ENCODE measurements at places on chromosomes 7 and 10. TPM values are rescaled to one million over a fixed set of nuclear protein-coding genes. Genes with fewer than 3 reads are reported as not detected.

DNA sequence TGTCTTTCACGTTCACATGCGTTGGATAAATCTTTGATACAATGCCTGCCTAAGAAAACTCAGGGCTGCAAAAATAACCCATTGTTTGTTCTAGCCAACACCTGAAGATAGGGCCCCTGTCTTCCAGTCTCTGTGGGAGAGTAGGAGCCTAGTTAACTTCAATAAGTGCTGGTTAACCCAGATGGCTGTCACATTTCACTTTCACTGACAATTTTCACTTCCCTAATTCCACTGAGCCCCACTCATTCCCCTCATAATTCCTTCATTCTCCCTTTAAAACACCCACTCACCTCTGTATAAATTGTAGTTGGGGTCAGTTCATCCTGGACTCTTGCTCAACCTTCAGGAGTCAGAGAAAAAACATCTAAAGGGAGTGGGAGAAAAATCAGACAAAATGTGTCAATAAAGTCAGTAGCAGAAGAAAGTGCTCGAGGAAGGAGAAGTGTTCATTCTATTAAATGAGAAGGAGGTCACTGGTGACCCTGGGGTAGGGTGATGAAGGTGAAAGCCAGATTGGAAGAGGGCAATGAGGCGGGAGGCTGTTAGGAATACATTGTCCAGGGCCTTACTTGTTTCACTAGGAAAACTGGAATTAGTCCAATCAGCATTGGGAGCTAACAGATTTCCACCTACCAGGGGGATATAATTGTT lies 51.2 kb upstream of the ABI1 start:
- DNase-seq = no peak

DNA sequence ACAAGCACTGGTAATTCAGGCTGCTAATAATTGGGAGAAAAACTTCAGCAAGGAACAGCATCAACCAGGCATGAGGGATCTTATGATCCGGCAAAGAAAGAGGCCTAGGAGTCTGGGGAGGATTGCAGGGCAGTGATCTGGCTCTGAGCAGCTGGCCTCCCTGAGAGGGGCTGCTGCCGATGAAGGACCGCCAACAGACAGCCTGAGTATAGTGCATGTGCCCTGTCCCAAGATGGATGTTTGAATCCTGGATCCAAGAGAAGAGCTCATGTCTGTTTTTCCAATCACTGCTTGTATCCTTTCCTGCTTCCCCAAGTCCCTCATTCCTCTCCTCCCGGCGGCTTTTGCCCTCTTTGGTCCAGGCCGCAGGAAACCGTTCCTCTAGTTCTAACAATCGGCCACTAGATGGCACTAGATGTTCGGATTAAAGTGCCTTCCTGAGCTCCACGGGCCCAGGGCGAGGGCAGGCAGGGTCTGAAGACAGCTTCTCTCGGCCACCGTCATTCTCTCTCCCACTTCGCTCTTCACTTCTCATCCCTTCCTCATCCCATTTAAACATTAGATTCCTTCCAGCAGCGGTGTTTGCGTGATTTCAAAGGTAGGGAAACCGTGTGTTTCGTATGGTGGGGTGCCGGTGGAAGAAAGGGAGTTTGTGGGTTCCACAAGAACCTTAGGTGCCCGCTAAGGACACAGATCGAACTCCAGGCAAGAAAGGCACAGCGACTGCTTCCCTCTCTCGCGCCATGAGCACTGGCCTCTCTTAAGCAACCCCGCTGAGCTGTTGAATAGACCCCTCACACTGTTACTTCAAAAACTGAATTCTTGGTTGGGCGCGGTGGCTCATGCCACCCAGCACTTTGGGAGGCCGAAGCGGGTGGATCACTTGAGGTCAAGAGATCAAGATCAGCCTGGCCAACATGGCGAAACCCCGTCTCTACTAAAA lies 82.4 kb downstream of the ADCYAP1R1 start:
- peak; percentile 61 for DNase-seq

GRCh38 chr10:4283846-4284610 lies 499.0 kb upstream of the KLF6 start:
- no peak for DNase-seq

Gene COL26A1
- total RNA-seq = 23.3 TPM

DNA sequence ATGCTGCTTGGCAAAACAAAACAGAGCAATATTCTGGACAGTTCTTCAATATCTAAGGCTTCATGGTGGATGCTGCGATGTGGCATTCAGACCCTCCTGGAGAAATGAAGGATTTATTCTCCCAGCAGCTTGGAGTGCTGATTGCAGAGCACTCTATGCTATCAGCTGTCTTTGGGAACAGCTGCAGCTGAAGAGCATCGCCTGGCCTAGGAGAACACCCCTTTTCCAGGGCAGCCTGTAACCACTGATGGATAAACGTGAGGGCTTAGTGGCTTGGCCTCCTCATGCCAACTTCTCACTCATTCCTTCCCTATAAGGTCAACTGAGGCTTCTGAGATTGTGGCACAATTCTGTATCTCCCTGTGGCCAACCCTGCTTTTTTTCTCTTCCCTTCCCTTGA lies 638.1 kb upstream of the CNTNAP2 start:
- no peak for DNase-seq

Gene CYP17A1
- total RNA-seq = not detected

Gene CYP2C8
- 5.6 TPM for total RNA-seq

Gene CPVL
- total RNA-seq = 20.2 TPM

DNA sequence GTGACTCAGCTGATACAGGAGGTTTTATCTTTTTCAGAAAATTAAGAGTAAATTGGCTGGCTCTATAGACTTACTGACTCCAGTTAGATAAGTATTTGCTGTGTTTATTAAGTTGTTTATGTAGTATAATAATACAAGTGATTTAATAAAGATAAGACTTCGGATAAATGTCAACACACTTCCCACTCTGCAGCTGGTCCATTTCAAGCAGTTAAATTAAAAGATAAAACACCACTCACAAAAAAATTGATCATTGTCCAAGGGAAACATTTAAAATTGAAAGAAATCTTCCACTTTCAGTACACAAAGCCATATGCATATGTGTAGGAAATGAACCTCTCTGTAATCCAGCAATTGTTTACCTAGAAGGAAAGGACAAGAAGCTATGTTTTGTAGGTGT lies 106.1 kb upstream of the SP8 start:
- DNase-seq = no peak

GRCh38 chr7:47944536-47945260 lies 3.6 kb downstream of the PKD1L1 start:
- no peak for DNase-seq

GRCh38 chr10:10958041-10958440 lies 59.6 kb upstream of the CELF2 start:
- DNase-seq = no peak

GRCh38 chr10:90195288-90195840 lies 494.0 kb downstream of the KIF20B start:
- DNase-seq = no peak

Gene WDFY4
- 3.3 TPM for total RNA-seq

Gene EGFR
- 31.0 TPM for total RNA-seq

Gene CAV1
- total RNA-seq = 5.3 TPM

DNA sequence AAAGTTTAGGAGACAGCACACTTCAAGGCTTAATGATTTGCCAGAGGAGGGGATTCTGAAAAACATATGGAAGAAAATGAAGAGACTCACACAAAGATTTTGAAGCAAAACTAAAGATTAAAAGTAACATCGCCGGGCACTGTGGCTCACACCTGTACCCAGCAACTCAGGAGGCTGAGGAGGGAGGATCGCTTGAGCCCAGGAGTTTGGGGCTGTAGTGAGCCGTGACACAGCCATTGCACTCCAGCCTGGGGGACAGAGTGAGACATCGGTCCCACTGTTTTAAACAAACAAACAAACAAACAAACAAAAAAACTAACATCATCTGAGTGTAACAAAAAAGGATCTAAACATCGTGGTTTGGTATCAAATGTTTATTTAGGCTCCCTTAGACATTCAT lies 33.7 kb upstream of the DAGLB start:
- DNase-seq = no peak

GRCh38 chr7:116340201-116340847 lies 130.0 kb downstream of the TES start:
- DNase-seq = no peak

GRCh38 chr10:78359640-78360091 lies 326.0 kb downstream of the RPS24 start:
- peak; percentile 34 for DNase-seq

DNA sequence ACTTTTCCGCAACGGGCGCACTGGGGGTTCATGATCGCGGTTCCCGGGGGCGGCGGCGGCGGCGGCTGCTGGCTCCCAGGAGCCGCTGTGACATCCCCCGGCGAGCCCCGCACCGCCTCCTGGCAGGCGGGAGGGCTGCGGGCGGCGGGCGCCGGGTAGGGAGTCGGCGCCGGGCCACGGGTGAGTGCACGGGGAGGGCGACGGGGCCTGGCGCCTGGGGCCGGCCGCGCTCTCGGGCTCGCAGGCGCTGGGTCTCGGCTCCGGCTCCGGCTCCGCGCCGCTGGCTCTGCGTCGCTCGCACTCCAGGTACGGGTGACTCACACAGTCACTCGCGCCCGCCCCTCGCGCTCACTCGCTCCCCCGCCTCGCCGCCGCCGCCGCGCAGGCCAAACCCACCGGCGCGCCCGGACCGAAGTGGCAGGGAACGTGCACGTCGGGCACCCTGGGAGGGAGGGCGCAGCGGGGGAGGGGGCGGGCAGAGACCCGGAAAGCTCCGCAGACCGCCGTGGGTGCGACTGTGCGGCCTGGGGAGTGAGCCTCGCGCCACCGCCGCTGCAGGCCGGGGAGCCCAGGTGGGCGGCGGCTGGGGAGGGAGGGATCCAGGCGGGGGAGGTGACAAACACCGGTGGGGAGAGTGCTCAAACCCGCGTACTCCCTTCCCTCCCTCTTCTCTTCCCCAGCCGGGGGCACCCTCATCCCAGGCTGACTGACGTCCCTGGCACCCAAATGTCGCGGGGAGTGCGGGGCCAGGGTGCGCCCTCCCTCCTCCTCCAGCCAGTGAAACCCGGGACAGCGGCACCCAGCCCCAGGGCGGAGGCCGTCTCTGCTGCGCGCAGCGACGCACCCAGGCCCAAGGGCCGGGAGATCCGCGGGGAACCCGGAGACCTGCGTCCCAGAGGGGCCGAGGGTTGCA lies 276.9 kb upstream of the NEBL start:
- DNase-seq = no peak

Gene PTN
- total RNA-seq = 95.8 TPM

DNA sequence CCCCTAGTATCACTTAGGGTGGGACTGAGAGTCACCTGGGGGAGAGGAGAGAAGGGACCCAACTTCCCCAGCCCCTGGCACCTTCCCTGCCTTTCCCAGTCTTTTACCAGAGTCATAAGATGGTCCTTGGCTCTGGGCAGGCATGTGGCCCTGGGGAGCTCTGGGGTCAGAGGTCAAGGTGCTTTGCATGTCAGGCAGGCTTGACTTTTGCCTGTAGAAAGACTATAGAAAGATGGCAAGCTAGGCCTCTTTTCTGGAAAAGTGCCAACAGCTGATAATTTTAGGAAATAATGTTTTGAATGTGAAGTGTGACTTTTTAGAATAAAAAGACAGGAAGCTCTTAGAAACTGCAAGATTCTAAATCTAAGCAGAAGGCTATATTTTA lies 67.5 kb downstream of the MKI67 start:
- DNase-seq = no peak

Gene LIPN
- total RNA-seq = not detected

DNA sequence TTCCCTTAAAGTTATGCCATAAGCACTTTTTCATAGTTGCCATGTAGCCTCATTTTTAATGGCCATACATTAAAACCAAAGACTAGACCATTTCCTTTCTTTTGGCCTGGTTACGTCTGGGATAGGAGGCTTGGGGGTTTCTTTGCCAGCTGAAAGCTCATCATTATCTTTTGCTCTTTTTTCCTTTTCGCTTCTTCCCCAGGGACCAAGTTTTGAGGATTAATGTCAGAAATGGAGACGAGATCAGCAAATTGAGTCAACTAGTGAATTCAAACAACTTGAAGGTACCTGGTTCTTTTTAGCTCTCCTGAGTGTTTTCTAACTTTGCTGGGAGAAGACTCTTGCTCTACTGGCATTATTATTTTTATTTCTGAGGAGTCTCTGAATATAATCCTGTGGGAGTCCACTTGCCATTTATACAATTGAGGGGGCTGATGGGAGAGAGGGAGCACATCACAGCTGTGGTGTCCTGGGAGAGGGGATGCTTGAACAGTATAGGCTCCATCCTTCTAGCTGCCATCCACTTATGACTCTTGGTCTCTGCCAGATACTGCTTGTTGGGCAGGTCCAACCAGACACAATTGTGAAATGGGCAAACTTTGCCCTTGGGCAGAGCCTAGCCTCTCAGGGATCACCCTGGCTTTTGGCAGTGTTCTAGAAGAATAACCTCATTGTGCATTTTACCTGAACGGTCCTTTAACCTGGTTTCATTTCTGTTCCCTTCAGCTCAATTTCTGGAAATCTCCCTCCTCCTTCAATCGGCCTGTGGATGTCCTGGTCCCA lies 5.8 kb downstream of the CPA4 start:
- DNase-seq = no peak

Gene LIPK
- not detected for total RNA-seq

DNA sequence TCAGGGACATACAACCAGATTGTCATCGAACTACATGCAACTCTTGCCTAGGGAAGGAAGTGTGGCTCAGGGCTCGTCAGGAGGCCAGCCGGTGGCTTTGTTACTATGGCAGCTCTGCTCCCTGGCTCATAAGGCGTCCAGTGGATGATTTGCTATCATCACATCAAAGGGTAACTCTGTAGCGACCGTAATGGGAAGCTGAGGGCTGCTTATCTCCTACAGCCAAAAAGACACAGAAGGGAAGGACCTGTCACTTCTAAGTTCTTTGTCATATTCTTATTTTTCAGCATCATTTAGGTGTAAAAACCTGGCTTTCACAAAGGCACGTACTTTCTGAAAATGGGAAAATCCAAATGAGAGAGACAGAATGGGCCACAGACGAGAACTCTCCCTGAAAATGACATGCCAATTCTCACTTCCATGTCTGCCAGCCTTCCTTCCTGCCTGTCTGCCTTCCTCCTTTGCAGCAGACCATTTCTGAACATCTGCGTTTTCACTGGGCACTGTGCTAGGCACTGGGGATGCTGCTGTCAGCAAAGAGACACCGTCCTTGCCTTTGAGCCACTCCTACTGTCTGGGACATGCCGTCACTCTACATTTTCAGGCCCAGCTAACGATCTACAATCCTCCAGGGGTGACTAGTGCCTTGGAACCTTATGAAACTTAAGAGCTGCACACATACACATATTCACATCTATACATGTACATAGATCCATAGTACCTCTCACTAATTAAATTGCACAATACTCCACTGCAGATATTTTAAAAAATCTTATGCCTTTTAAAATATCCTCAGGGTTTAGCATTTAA lies 26.9 kb downstream of the ENKUR start:
- no peak for DNase-seq

Gene GRM3
- 66.0 TPM for total RNA-seq

Gene ZNF786
- total RNA-seq = 15.3 TPM

Gene PKD1L1
- total RNA-seq = 3.2 TPM

DNA sequence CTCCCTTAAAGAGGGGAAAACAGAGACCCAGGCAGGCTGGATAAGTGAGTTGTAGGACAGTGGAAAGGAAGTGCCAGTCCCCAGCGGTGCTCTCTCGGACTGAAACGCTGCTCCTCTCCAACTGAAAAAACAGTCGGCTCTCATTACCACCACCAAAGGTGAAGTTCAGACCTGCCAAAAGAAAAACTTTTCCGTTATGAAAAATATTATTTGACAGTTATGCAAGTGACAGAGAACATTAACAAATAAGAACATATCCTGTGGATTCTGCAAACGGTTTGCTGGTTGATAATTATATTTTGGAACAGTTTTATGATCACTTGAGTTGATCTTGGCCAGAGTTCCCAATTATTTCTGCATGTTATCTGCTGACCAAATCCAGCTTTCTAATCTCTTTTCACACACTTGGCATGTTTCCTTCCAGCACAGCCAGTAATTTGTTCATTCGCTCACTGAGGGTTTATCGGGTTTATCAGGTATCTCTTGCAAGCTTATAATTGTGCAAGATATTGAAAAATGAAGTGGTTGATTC lies 82.6 kb downstream of the PTPRE start:
- no peak for DNase-seq

Gene CDHR3
- total RNA-seq = 17.4 TPM

Measured in dorsolateral prefrontal cortex (tissue), 122 donors.